ENCODE measurements at places on chromosomes 12 and 14. TPM values are rescaled to one million over a fixed set of nuclear protein-coding genes. Genes with fewer than 3 reads are reported as not detected.

Gene FOXN4
- total RNA-seq = not detected

Gene SLC25A21
- 1.2 TPM for total RNA-seq

Gene POTEG
- not detected for total RNA-seq

Gene PFDN5
- 444 TPM for total RNA-seq

Gene MMP19
- total RNA-seq = 0.15 TPM

Gene DENND5B
- total RNA-seq = 20.0 TPM

Gene GPR84
- 0.41 TPM for total RNA-seq

Gene CACNA2D4
- total RNA-seq = 0.28 TPM

Gene BIN2
- total RNA-seq = not detected

Gene RERG
- 2.5 TPM for total RNA-seq

Gene USP44
- 10.4 TPM for total RNA-seq

Gene TUNAR
- total RNA-seq = 2.0 TPM

Gene TPPP2
- total RNA-seq = 0.62 TPM

Gene LUM
- total RNA-seq = 0.18 TPM

Gene PPP4R3A
- 89.7 TPM for total RNA-seq

Gene MDGA2
- 8.1 TPM for total RNA-seq

Gene KCNC2
- not detected for total RNA-seq

Gene CSAD
- 23.8 TPM for total RNA-seq

Gene CARMIL3
- total RNA-seq = 1.4 TPM

Gene TBX3
- total RNA-seq = 0.41 TPM

Gene OR4E2
- total RNA-seq = not detected

Gene ZC2HC1C
- total RNA-seq = 1.6 TPM
